ENCODE measurements at places on chromosomes 1 and 21.

DNA sequence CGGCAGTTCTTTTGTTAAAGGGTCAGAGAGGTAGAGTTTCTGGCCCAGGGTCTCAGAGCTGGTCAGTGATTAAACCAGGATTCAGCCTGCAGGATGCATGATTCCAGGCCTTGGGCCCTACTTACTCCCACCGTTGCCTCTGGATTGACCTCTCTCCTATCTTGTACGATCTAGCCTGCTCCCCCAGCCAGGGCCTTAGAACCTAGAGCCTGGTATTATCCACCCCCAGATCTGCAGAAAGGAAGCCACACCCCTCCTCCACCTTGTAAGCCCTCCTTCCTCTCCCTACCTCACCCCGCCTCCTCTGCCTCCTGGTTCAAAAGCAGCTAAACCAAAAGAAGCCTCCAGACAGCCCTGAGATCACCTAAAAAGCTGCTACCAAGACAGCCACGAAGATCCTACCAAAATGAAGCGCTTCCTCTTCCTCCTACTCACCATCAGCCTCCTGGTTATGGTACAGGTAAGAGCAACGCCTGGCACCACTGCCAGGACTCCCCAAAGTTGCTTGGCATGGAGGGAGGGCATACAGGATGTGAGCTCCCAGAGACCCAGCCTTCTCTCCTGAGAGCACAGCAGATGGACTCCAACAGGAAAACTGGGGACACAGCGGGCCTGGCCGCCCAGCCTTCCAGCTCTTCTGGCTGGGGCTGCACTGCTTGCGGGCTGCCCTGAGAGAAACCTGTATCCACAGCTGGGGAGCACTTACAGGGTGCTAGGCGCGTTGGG is at the start of gene CD52:
Gene CD52 (plus strand): TSS at position 347 of the 726 bp plus-strand sequence. CDS start 60 bp downstream, at position 407.
- DNase-seq, result no peak

GRCh38 chr1:66372522-66373101 is 161.3 kb upstream of the SGIP1 start:
- DNase-seq, result no peak

DNA sequence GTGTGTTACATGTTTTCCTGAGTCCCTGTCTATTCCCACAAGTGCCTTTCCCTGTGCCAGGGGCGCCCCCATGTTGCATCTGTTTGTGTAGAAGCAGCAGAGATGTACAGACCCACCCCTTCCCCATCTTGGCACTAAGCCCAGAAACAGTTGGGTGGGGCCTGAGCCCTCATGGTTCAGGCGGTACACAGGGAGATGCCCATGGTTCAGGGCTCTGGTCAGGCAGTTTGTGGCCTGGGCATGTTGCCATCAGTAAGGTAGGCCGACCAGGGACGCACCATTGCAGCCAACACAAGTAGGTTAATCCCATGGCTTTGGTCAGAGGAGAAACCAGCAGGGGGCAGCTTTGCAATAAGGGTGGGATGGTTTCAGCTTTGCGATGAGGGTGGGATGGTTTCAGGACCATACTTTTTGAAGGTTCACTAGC is 914 bp upstream of the ADGRB2 start:
- DNase-seq, result no peak

- no peak for DNase-seq
Measured at GRCh38 chr1:168842916-168843315, 113.9 kb upstream of the DPT start.
